ENCODE measurements at places on chromosomes 6 and 20. TPM values are rescaled to one million over a fixed set of nuclear protein-coding genes. Genes with fewer than 3 reads are reported as not detected.
A peak's percentile ranks its signal among the peaks of the same experiment; 100 is the strongest.

PIGU gene
- 28.7 TPM for total RNA-seq

ADGB gene
- not detected for total RNA-seq

COL9A3 gene
- 1.9 TPM for total RNA-seq

HTR1B gene
- not detected for total RNA-seq

OARD1 gene
- 9.3 TPM for total RNA-seq

ANKRD66 gene
- total RNA-seq, result not detected

DDO gene
- total RNA-seq, result 3.5 TPM

SLC35D3 gene
- total RNA-seq, result not detected

GSTA2 gene
- not detected for total RNA-seq

OR10C1 gene
- not detected for total RNA-seq

TP53TG5 gene
- total RNA-seq, result not detected

MYLIP gene
- 2.4 TPM for total RNA-seq

DNA sequence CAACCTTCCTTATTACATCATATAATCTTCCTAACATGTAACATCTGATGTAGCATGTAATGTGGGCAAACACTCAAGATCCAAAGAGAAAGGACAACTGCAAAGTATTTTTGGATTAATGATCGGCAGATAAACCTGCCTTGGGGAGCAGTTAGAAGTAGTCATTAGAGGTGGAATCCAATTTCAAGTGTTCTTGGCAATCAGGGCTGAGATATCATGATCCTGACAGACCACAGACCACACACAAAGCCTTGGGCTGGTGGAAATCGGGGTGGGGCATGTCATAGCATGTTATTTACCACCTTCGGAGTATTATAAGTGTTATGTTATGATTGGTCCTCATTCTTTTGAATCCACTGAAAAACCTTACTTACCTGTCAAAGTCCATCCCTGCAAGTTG, 16.3 kb downstream of the NCOA5 start:
- no peak for DNase-seq

- DNase-seq, result no peak
These were observed 3.7 kb downstream of the MOCS1 start for GRCh38 chr6:39930540-39930939.

GRCh38 chr6:148516217-148516616, 173.6 kb downstream of the SASH1 start:
- no peak for DNase-seq

GRCh38 chr6:113447088-113447831, 409.9 kb upstream of the MARCKS start:
- peak; percentile 64 for DNase-seq

DNA sequence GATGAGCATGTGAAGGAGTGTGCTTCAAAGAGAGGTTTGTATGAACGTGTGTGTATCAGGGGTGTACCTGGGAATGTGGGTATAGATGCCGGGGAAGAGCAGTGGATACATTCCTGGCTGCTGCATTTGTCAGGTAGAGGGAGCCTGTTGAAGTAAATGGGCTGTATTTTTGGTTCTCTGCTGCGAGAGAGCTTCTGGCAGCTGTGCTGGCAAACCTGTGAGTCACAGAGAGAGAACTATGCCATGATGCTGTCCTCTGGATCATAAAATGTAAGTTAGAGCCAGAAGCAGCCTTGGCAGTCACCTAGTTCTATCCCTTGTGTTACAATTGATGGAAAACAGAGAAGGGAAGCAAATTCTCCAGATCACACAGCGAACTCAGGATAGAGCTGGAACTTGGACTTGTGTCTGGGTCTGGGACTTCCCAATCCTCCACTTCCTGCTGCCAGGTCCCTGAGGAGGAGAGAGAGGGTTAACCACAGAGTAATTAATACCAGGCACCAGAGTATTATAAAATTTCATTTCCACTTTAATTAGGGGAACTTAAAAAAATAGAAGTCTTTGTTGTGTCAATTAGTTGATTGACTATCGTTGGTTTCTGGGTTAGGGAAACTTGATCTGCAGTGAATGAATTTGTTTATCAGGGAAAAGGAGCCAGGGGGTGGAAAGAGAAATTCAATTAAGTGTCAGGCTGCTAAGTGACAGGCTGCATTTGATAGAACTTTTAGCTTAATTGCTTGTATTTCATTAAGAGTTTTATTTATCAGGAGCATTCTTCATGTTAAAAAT, 41.1 kb upstream of the GTSF1L start:
- peak; percentile 68 for DNase-seq

DNA sequence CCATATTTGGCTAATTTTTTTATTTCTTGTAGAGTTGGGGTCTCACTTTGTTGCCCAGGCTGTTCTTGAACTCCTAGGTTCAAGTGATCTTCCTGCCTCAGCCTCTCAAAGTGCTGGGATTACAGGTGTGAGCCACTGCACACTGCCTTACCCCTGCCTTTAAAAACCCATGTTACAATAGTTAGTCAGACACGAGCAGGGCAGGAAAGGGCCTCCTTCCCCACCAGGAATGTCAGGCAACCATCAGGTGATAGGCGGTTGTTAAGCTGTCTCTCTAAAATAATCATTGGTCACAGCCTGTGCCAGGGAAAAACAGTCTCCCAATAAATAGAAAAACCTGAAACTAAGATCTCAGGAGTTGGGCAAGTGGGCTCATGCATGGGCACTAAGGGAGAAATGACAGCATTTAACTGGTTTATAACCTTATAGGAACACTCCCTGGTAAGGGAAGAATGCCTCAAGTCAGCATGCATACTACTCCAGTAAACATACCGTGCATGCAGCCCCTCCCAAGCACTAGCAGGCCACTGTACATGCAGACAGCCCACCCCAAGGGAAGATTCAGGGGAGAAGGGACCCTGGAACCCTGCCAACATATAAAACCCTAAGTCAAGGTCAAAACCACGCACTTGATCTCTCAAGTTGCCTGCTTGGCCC, 8.4 kb downstream of the OR2H2 start:
- no peak for DNase-seq

DNA sequence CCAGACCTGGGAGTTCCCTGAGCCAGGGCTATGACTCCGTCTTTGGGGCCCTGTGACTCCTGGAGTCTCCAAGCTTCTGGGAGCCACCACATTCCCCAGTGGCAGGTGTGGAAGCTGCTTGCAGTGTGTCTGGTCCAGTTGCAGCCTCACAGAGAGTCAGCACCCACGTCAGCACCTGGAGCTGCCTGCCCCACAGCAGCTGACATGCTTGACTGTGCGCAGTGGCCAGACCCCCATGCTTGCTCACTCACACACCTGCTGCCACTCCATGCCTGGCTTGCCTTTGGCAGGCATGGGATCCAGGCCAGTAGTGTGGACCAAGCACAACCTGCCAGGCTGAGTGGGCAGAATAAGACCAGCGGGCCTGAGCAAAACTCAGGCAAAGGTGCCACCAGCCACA, 31.0 kb upstream of the ASIP start:
- DNase-seq, result no peak

DNA sequence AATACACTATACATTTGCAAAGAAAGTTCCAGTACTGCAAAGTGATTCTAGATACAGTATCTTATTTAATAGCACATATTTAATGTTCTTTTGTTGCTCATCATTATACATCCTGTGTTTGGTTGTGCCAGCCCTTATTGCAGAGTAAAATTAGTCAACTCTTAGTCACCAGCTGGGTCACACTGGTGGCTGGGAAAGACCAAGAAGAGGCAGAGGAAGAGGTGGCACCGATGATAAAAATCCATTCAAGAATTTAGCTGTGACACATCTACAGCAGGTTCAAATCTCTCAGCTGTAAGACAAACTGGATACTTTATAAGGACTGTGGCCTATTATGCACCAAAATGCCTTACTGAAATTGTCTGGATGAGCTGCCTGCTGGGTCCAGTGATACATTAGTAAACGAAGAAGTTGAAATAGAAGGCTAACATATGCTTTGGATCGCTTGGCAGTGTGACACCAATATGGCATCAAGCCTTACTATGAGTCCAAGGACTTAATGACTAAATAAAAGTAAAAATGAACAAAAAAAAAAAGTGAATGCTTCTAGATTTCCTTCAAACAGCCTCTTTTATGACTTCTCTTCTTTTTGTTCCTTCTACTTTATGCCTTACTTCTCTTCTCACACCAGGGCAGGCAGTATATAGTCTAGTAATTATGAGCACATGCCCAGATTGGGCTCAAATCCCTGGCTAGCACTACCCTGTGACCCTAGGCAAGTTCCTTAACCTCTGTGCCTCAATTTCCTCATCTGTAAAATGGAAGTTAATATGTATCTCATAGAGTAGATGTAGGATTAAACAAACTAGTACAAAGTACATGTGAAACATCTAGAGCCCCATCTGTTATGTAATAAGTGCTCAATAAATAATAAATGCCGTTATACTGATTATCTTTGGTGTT, 29.4 kb upstream of the RNF8 start:
- DNase-seq, result peak; percentile 77

- peak; percentile 31 for DNase-seq
These were observed 243.7 kb downstream of the ARID1B start for GRCh38 chr6:157020881-157021343.

DNA sequence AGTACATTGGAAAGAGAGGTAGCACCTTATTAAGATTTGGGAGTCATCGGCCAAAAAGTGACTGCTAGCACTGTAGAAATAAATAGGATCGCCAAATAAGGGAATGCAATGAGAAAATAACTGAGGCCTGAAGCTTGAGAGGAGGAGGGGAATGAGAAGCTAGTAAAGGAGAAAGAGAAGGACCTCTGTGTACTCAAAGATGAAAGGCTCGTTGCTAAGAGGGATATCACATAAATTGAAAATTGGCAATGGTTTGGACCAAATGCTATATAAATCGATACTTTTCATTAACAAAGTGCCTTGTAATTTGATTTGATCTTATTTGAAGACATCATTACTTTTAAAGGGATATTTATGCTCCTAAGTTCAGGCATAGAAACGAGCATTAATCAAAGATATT, 796.3 kb downstream of the QKI start:
- no peak for DNase-seq

- no peak for DNase-seq
These were observed 844 bp downstream of the TAGAP start for GRCh38 chr6:159043947-159044346.

DNA sequence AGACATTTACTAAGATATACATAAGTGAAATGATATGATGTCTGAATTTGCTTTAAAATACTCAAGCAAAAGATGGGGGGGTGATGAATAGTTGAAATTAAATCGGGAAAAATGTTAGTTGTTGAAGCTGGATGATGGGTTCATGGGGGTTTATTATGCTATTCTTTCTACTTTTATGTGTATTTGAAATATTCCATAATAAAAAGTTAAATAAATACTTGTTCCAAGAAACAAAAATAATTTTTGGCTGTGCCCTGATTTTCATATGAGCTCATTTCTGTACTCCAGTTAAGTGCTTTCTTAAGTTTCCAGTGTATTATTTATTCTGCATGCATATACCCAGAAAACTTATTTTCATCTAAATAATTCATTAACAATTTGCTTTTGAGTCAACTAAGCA, 138.6 kb downstream of the AIG1 start:
- no peak for DNase-seq

DNA sequence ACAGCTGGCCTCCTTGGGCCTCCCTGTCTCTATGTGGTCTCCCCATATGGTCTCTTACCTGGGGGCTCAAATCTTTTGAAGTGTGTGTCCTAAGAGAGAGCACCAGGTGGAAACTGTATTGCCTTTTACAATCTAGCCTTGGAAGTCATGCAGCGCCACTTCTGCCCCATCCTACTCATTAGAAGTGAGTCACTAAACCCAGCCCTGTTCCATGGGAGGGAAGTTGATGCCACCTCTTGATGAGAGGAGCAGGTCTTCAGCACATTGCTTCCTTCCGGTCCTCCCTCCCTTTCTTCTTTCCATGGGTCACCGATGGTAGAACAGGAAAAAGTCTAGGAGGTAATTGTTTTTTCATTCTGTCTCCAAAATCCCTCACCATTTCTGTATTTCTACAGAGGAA, 156.3 kb downstream of the FOXA2 start:
- DNase-seq, result no peak

- DNase-seq, result peak; percentile 24
These were observed 712 bp downstream of the DEK start for GRCh38 chr6:18263418-18264218.

DNA sequence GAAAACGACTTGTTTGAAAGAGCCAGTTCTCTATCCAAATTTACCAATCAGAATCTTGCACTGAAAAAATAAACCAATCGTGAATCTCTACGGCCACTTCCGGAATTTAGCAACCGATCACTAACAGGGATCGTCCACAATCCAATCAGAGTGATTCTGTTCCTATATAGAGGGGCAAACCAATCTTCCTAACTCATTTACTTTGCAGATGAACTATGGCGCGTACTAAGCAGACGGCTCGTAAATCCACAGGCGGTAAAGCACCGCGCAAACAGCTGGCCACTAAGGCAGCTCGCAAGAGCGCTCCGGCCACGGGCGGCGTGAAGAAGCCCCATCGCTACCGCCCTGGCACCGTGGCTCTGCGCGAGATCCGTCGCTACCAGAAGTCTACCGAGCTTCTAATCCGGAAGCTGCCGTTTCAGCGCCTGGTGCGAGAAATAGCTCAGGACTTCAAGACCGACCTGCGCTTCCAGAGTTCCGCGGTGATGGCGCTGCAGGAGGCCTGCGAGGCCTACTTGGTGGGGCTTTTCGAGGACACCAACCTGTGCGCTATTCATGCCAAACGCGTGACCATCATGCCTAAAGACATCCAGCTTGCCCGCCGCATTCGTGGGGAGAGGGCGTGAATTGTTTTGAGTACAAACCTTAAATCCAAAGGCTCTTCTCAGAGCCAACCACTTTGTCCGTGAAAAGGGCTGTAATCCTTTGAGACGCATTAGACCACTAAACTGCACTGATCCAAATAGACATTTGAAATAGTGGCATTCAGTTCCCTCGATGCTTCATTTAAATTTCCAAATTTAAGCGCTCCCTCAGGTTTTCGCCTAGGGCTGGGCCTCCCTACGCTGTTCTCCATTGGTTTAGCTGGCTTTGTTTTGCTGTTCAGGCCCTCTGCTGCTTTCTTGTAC, 138.0 kb downstream of the HFE start:
- no peak for DNase-seq

All from A172 (cell line).